Esophagus muscularis mucosa (tissue), 4 donors: ENCODE measurements at places on chromosomes 11 and 22. TPM values are rescaled to one million over a fixed set of nuclear protein-coding genes. Genes with fewer than 3 reads are reported as not detected.

DNA sequence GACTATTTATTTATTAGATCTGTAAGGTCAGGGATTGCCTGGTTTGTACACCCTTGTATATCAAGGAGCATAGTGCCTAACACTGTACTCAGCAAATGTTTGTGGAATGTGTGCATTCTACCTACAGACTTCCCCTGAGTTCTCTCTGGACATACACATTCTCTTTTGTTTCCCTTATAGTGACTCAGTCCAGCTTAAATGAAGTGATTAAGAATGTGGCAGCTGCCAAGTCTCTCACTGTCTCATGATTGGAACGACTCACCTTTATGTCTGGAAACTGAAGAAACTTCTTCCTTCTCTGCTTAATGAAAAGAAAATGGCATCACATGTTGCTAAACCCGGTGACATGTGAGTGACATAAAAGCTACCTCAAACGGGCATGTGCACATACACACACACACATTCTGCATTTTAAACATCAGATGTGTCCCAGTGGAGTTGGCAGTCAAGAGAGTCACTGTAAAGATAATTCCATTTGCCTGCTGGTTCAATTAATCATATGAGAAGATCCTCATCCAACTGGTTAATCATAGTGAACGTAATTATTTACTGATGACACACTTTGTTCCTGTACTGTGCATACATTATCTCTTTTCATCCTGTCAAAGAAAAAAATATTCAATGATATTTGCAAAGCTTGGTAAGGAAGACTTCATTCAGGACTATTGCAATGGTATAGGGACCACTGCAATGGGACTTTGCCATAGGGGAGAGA is 42.8 kb downstream of the GLYAT start:
- no peak overlapping the region for H3K27ac ChIP-seq
- H3K36me3 ChIP-seq = no peaks in the 10 kb centered on the region
- no peaks in the 10 kb centered on the region for H3K27me3 ChIP-seq
- no peak for DNase-seq
- no peak overlapping the region for H3K4me3 ChIP-seq

Gene GLB1L2
- total RNA-seq = 7.1 TPM

DNA sequence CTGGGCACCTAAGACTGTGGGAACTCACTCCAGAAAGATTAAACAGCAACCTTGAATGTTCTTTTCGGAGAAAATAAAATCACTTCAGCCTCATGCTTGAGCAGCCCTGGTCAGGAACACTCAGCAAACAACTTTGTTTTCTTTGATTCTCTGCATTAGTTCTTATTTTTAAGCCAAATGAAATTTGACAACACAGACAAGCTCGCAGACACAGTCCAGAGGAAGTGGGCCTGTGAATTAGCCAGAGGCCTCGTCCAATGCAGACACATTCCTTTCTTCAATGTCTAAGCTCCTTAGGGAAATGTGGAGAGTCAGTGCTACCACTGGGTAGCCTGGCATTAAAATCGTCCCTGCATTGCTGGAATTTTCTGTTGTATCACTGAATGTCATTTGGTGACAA is 62.9 kb upstream of the CSNK2A3 start:
- DNase-seq = no peak
- H3K4me1 ChIP-seq = peaks cover 21% of the 10 kb centered on the region
- H3K27me3 ChIP-seq = no peaks in the 10 kb centered on the region
- no peaks in the 10 kb centered on the region for H3K36me3 ChIP-seq
- no peak overlapping the region for H3K4me3 ChIP-seq

Gene OR5A1
- not detected for total RNA-seq
